CD8-positive, alpha-beta memory T cell (primary cell): ENCODE measurements at places on chromosomes 11 and 22. TPM values are rescaled to one million over a fixed set of nuclear protein-coding genes. Genes with fewer than 3 reads are reported as not detected.

Gene CNGA4
- not detected for polyA plus RNA-seq

- peak; percentile 10 for DNase-seq
Measured at GRCh38 chr11:15101072-15101709, 13.5 kb upstream of the INSC start.

Gene SYCE3
- polyA plus RNA-seq = not detected

DNA sequence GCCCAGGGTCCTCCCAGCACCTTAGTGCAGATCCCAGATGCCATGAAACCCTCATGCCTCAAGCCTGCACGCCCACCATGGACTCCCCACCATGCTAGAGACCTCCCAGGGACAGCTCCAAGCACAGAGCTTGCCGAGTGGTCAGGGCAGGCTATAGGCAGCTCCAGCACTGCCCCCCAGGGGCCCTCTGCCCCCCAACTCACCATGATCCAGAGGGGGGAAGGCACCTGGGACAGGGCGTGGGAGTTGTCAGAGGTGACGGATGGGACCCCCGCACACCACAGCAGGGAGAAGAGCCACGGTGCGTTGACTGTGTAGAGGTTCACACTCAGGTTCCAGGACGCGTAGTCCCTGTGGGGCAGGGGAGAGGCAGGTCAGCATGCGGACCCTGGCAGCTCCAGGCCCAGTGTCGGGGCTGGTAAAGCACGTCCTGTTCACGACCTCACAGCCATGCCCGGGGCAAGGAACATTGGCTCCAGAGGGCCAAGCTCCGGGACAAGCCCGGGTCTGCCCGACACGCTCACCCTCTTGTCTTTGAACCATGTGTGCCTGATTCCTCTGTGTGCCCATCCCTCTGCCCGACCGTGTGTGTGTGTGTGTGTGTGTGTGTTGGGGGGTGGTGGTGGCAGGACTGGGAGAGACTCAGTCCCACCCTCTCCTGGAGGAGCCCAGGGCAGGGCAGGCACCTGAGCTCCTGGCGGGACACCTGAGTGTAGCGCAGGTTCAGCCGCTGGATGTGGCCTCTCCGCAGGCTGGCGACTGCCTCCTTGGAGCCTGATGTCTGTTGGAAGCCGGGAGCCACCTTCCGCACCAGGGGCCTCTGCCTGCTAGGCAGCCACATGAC, 8.2 kb upstream of the KLHL35 start:
- DNase-seq = no peak

DNA sequence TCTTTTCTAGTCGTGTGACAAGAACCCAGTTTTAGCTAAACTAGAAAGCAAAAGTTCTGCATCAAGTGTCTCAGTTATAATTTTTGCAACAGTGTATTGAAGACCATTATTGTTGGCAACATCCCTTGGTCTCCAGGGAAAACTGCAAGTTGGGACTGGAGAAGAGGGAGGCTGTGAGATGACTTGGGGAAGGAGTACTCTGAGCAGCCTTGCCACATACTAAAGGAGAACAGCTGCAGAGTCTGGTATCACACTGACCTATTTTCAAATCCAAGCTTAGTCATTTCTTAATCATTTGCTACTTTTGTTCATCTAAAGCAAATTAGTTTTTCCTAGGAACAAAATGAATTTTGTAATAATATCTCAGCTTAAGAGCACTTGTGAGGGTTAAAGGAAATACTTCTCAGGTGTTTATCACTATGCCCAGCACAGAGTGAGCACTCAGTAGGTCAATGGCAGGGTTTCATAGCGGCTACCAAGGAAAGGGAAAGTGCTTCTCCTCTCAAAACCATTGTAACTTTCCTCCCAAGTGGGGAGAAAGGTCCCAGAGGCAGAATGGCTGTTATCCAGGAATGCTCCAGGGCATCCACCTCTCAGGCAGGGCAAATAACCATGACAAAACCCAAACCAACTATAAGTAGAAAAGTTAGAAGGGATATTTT, 247.1 kb downstream of the C11orf87 start:
- DNase-seq = no peak

GRCh38 chr11:62546929-62547625, 471 bp upstream of the AHNAK start:
- no peak for DNase-seq

Gene CDC42EP1
- not detected for polyA plus RNA-seq

DNA sequence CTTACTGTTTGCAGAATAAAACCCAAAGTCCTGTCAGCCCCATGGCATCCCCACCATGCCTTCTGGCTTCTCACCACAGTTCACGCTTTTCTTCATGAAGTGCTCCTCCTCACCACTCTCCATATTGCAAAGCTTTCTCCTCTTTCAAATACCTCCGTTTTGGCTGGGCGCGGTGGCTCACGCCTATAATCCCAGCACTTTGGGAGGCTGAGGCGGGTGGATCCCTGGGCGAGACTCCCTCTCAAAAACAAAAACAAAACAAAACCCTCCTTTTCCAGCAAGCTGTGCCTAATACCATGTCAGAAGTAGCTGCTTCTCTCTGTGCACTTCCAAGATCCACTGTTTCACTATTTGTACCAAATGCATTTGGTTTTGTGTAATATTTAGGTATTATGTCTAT, 6.7 kb downstream of the BACE1 start:
- DNase-seq = no peak
